M059J (cell line): ENCODE measurements at places on chromosomes 3 and 15.

GRCh38 chr3:2114617-2115275, 16.1 kb downstream of the CNTN4 start:
- DNase-seq: no peak

- DNase-seq: no peak
These were observed 657.3 kb upstream of the KCNMB2 start for GRCh38 chr3:177878957-177879356.

- DNase-seq: peak; percentile 53
These were observed 48.7 kb downstream of the BSN start for GRCh38 chr3:49602877-49603411.

DNA sequence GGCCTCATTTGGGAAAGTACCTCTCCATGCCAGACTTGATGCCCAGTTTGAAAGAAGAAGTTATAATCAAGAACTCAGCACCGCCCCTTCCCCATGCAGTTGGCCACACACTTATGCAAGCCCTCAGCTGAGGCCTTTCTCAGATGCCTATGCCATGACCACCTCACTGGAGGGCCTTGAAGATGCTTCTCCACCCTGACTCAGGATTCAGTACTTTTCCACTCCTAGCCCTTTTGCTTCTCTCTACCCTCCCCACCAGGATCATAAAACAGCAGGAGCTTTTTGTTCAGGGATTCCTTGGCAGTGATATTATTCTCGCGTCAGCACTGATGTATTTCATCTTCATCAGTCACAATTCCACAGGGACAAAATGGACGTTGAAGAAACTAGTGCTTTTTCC, 313.5 kb downstream of the PYDC2 start:
- DNase-seq: peak; percentile 99

GRCh38 chr15:95019907-95020306, 788.5 kb downstream of the MCTP2 start:
- DNase-seq: no peak

GRCh38 chr3:119463171-119464169, at the start of gene TMEM39A:
TMEM39A (minus strand) TSS chr3:119463615; CDS start chr3:119462074, 1,541 bp downstream.
- DNase-seq: peak; percentile 99

- DNase-seq: no peak
These were observed 88.1 kb upstream of the TGFBR2 start for GRCh38 chr3:30518181-30518864.

DNA sequence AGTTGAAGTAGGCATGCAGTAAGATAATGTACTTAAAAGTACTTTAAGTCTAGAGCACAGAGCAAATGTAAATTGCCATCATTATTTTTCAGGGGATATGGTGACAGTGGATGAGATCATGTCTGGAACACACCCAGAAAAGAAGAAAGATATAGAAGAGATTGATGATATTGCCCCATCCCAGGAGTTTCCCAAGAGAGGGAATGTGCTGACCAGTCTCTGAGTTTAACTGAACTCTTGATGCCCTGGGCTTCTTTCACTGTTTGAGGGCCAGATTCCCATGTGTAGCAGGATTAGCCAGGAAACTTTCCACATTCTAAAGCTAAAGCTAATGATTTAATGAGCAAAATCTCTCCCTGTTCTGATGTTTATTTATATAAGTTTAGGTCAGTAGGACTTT, 366.8 kb upstream of the UMPS start:
- peak; percentile 80 for DNase-seq

GRCh38 chr3:50127251-50127691, 27.9 kb upstream of the SEMA3F start:
- no peak for DNase-seq

DNA sequence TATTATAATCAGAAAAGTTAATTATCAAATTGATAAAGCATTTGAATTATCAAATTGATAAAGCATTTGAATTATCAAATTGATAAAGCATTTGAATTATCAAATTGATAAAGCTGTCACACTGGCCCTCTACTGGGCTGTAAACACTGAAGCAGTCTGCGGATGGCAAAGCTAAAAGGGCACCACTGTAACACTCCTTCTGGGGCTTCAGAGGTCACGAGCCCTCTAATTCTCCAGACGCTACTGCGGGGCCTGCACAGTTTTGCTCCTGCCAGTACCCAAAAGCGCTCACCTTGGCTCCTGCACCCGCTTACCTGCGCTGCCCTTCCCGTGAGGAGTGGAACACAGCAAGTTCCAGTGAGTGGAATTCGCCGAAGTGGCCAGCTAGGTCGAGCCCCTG, 409.0 kb upstream of the KCNMB2 start:
- DNase-seq: no peak

DNA sequence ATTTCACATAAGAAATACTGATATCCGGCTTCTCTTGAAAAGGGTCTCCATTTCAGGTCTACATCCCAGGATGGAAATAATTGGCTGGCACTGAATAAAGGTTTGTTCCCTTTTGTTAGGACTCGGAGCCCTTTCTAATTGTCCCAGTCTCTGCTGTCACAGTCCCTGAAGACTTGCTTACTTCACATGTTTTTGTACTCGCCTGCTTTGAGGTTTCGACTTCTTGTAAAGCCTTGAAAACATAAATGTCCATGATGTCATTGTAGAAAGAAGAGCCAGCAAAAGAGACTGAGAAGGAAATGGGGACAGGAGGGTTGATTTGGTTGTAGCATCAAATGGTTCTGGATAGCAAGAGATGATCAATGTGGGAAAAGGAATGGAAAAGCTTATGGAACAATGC, 963.4 kb upstream of the SEMA6D start:
- DNase-seq: no peak

DNA sequence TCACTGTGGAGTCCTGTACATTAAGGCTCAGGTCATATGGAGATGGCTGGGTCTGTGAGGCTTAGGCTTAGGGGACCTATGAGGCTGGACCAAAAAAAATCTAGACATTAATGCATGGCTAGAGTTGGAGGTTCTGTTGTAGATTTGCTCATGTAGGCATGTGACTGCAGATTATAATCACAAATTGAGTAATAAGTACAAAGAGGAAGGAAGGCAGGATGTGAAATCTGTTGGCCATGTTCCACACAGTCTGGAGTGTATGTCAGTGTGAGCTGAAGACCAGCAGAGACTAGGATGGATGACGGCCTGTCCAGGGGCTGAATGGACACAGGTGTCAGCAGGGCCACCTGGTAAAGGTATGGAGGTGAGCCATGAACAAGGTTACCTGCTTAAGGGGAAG, at the start of gene ST3GAL6:
TSS of gene ST3GAL6 (plus strand) at position 265 of the 400 bp plus-strand sequence. CDS start 5,101 bp downstream, outside the sequence.
- peak; percentile 52 for DNase-seq

DNA sequence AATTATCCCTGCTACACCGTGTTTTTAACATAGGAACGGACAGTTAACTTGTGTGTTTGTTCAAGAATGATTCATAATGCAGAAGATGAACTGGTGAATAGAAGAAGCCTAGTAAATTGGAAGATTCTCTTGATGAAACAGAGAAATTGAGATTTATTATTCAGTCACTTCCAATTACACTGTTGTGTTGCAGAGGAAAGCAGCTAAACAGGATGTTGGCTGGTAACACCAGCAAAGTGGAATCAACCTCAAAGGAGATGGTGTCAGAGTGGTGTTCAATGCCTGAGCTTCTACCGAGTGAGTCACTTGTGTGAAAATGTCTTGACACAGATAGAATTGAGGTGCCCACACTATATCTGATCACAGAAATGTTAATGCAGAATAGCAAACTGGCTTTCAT, 399.6 kb downstream of the LPP start:
- peak; percentile 51 for DNase-seq

DNA sequence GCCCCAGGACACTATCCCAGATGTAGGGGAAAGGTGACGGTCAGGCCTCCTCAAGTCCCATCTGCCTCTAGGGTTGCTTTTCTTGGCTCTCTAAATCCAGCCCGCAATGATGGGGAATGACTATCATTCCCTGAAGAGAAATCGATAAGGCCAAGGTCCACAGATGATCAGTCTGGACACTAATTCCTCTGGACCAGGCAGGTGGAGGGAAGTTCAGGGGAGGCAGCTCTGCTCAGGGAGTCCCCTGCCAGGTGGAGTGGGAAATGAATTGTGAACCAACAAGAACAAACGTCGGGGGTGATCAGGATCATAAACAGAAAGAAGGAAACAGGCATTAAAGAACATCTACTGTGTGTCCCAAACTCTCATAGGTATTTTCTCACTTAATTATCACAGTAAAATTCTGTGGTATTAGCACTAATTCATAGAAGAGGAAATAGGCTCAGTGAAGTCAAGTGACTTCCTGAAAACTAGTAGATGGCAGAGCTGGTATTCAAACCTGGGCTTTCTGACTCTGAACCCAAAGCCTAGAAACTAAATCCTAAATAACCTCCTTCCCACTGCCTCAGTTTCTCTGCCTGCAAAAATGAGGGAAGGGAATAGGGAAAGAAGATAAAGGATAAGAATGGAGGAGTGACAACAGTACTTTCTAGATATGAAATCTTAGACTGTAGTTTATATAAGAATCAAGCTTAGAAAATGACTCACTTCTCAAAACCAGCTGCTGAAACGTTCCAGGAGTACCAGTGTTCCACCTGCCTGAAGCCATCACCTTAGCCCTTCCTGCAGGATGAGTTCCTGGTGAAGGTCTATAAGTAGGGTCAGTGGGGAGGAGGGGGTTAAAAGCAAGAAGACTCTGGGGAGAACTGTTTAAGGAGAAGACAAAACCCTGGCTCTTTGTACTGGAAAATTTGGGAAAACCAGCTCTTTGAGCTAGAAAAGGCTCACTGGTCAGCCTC, 7.5 kb downstream of the BMF start:
- DNase-seq: no peak

DNA sequence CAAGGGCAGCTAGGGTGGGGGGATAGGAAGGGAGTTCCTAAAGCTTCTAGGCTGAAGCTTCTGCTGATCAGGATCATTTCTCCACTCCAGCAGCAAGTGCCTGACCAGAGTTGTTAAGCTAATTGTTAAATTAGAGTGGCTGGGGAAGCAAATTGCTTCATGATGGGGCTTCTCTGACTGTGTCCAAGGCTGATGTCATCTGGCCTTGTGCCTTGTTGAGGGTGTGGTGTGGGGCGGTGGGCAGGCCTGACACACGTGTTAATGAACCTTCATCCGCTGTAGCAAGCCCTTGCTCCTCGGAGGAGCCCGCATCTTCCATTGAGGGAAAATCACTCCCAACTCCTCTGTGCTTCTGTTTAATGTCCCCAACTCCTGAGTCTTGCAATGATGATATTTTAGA, 84.3 kb upstream of the ROPN1 start:
- DNase-seq: no peak

GRCh38 chr15:101556273-101556672, 66.8 kb upstream of the PCSK6 start:
- no peak for DNase-seq

GRCh38 chr15:101528917-101529299, 39.4 kb upstream of the PCSK6 start:
- DNase-seq: no peak

DNA sequence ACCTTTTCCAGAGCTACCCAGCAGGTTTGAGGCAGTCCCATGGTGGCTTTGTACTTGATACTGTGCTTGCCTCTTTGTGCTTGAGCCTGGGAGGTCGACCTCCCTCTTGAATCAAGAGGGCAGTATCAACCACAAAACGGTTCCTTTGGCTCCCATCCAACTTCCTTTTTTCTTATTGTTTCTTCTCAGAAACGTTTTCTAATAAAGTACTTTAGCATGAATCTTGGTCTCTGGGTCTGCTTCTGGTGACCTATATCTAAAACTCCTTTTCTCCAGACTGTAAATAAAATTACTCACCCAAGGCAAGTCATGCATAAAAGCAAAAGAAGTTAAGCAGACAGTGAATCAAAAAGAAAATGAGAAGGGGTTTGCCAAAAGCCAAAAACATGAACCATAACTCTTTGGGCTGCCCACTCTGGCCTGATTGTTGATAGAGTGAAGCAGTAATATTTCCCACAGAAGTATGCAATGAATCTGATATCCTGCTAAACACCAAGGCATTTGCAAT, 112.2 kb upstream of the SLC4A7 start:
- DNase-seq: peak; percentile 89

- no peak for DNase-seq
These were observed 1031.8 kb upstream of the NR2F2 start for GRCh38 chr15:95298729-95299128.

DNA sequence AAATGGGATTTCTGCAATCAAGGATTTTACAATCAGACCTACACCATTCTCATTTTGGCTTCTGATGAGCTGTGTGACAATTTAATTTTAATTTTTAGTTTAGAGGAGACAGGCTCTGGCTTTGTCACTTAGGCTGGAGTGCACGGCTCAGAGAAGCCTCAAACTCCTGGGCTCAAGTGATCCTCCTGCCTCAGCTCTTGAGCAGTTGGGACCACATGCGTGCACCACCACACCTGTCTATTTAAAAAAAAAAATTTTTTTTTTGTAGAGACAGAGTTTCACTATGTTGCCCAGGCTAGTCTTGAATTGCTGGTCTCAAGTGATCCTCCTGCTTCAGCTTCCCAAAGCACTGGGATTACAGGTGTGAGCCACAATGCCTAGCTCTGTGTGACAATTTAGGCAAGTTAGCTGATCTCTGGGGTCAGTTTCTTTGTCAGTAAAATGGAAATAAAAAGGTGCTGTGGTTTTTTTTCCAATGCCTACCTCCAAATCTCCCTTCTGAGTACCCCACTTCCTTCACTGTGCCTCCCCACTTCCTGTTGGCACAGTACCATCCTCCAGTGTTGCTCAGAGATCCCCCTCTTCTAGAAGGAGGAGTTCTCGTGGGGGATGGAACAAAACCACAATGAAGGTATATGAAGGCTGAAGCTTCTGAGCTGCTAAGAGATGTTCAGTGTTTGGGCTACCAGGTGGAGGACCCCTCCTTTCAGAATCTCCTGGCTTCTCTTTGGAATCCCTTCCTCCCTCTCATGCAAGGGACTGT, 54.1 kb upstream of the GSK3B start:
- DNase-seq: no peak

DNA sequence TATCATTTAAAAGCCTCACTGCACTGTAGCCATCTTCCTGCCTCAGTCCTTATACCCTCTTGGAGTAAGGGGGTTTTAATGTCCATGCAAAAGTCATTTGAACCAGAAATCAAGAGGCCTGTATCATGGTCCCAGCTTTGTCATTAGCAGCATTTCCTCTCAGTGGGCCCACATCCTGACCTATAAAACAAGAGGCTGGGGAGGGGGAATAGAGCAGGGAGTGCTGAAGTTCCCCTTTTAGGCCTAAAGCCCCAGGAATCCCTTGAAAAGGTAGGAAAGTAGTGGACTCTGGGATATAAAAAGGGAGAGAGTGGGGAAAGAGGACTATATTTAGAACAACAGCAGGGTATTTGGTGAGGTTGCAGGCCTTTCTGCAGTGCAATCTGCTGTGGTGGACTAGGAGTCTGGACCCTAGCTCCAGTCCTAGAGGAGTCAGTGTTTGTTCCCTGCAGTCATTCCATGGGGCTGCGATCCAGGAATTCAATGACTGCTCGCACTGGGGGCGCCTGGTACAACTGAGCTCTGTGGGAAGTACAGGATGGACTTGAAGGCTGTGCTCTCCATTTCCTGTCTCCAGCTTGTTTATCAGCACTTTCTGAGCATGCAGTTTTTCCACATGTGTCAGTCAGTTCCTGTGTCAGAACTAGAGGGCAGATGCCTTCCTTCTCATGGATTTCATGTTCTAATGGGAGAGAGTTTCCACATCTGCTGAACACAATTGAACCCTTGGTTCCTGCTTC, 46.8 kb downstream of the PDHB start:
- peak; percentile 66 for DNase-seq
